ENCODE measurements at places on chromosomes 2 and 18.

GRCh38 chr2:119772767-119773166 lies 13.0 kb downstream of the PTPN4 start:
- no peak for DNase-seq

DNA sequence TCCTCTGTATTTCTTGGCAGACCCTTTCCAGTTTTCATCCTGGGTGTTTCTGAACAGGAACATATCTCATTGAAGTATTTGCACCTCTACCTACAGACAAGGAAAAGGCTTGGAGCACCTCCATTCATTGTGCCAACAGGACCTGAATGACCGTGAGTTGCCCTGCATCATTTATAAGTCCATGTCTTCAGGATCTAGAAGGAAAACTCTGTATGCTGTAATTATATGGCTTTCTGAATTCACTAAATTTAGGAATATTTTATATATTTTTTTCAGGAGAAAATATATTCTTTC lies 402.3 kb upstream of the SLC14A2 start:
- DNase-seq, result no peak

DNA sequence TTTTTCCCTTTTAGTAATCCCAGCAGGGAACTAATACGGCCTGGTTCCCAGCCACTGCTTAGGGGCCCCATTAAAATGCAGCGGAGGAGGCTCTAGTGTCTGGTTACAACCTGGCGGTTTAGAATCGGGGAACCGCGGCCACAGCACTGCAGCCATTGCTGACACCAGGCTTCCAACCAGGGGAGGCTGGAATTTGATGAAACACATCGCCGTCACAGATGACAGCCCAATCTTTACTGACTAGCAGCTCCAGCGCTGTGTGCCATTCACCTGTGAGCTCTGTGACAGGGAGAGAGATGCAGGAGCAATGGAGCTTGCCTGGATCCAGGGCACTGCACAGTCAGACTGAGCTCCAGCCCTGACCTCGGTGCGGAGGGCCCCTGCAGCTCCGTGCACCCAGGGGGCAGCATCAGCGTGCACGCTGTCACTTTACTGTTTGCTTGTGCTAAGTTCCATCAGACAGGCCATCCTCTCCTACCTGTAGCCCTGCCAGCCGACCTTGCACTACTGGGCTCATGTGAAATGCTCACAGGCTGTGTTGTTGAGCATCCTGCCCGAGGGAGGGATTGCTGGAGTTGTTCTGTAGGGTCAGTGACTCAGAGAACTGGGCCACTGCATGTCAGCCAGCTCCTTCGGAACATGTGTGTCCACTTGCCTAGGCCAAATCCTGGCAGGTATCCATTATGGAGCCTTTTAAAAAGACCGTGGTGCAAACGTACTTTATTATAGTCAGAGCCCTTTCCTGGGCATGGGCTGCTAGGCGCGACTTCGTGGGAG lies 203.5 kb downstream of the SEPTIN10 start:
- no peak for DNase-seq

- no peak for DNase-seq
Observed at GRCh38 chr18:63409301-63409700, 13.0 kb downstream of the VPS4B start.

DNA sequence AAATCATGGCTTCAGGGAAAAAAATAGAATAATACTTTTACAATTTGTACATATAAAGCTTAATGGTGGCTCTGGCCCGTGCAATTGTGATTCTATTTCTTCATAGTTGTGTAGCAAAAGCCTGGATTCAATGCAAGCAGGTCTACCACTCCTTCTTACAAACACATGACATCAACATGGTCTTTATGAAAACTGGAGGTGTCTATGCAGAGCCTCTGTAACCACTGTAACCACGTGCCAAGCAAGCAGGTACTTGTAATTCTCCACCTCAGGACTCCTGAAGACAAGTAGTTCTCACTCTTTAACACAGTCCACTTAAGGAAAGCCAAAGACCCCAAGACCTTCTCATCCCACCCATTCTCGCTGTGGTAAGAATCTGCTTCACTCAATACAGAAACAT lies 62.6 kb downstream of the METTL4 start:
- no peak for DNase-seq

- DNase-seq, result peak; percentile 14
Observed at GRCh38 chr2:109545828-109546713, 67.7 kb downstream of the SEPTIN10 start.

GRCh38 chr2:23283653-23284052 lies 101.3 kb upstream of the KLHL29 start:
- DNase-seq, result no peak

DNA sequence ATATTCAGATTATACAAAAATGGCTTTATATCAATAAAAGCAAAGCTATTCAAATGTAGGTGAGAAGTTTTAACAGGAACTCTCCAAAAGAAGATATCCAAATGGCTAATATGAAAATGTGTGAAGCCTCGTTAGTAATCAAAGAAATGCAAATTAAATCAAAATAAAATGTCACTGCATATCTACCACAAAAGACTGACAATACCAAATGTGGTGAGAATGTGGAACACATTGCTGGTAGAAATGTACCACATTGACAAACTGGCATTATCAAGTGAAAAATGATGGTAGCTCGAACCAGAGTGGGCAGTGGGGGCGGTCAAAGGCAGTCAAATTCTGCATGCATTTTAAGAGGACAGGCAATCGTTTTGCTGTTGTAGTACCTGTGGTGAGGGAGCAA lies 1012.7 kb downstream of the TDRD15 start:
- DNase-seq, result no peak

DNA sequence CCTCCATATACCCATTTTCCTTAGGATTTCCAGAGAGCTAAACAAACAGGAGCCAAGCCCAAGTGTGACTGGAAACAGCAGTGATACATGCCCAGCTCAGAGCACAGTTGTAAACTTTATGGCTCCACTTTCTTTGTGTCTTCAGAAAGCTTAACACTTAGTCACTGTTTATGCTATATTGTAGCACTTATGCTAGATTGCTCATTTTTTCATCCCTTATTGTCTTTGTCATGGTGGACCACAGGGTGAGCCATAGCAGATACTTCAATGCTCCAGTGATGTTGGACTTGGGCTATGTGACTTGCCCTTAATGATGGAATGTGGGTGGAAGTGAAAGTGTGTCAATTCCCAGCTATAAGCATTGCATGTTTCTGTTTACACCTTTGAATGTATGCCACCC lies 401.6 kb downstream of the METTL4 start:
- no peak for DNase-seq

GRCh38 chr18:32139835-32140283 lies 48.2 kb downstream of the RNF138 start:
- no peak for DNase-seq

DNA sequence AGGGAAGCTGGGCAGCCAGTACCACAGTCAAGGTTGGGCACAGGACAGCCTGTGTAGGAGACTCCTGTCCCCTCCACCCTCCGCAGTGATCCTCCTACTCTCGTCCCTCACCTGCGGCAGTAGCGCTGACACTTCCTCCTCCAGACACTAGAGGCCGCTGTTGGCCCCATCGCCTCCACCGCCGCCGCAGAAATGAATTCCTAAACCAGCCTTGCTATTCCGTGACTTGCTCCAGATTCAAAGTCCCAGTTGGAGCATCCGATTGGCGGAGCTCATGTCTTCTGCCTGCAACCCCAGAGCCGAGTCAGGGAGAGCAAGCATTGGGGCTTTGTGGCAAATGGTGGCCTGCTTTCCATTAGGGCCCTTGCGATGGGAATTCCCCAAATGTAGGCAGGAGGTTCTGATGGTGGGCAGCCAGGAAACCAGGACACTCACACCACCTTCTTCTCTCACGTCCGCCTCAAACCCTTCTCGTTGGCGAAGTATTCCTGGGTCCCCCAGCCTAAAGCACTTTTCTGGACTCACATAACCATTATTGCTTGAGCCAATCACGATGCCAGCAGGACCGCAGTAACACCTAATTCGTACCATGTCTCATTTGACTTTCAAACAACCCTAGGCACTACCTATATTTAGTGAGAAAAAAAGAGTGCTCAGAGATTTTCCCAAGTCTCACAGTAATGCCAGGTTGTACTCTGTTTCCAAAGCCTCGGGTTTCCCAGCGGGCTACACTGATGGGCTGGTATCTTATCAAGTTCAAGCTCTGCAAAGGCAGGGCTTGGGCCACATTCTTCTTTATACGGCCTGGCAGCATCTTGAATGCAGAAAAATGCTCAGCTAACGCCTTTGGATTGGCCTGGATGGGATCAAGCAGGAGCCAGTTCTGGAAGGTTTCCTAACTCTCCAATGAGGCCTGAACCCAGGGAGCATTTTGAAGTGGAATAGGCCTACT lies 1.2 kb upstream of the DNAJB2 start:
- peak; percentile 51 for DNase-seq

GRCh38 chr2:128455721-128456050 lies 137.0 kb upstream of the HS6ST1 start:
- DNase-seq, result no peak

DNA sequence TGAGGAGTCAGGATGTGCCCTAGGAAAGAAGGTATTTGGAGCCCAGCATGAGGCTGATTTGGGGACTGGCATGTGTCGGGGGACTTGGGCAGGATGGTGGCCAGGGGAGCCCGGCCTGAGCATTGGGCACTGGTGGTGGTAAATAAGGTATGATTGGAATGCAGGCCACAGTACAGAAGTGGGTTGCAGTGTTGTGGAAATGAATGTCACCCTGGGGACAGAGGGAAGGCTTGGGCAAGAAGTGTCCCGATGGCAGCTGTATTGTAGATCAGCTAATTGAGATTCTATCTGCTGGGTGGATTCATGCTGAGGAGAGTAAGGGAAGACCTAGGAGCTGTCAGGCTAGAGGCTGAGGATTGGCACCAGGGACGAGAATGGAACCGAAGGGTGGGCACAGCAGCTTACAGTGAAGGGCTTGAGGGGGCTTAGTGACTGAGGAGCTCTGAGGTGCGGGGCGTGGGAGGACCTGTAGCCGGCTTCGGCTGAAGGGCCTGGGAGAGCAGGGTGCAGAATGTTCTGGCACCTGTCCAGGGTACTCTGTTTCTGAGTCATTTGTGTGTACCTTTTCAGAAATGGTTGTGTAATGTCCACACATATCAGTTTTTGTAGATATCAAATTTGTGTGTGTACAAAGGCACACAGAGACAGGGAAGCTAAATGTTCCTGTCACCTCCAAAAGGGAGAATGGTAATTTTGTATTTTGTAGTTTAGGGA lies 170.2 kb downstream of the PRKCE start:
- no peak for DNase-seq

GRCh38 chr2:172300851-172301250 lies 126.5 kb upstream of the ITGA6 start:
- DNase-seq, result no peak

GRCh38 chr2:138486363-138487198 lies 15.0 kb upstream of the SPOPL start:
- DNase-seq, result no peak

DNA sequence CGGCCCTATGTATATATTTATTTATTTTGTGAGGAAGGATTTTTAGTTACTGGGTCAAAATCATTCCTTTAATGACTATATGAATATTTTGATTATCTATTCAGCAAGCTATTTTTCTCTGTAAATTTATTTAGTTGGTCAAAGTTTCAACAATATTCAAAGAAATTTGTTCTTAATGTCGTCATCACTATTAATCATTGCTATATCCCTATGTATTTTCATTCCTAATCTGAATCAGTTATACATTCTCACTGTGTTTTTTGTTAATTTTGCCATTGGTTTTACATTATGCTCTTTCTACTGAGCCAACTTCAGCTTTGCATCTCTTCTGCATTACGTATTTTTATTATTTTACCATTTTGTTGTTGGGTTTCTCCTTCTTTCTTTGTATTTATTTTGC lies 105.7 kb downstream of the CCDC178 start:
- no peak for DNase-seq

- DNase-seq, result no peak
Observed at GRCh38 chr2:138780908-138781307, 718 bp upstream of the NXPH2 start.

- no peak for DNase-seq
Observed at GRCh38 chr2:149023091-149023490, 15.4 kb upstream of the LYPD6B start.

- DNase-seq, result no peak
Observed at GRCh38 chr2:60573251-60573650, 19.8 kb upstream of the BCL11A start.
